GM13977 (cell line): ENCODE measurements at places on chromosomes 6 and 20.

GRCh38 chr6:111737065-111737521 lies 131.4 kb upstream of the TRAF3IP2 start:
- no peak for DNase-seq

GRCh38 chr20:35232575-35232974 lies 6.1 kb downstream of the MMP24 start:
- no peak for DNase-seq

GRCh38 chr20:32201977-32202363 lies 5.6 kb downstream of the PLAGL2 start:
- DNase-seq: no peak

DNA sequence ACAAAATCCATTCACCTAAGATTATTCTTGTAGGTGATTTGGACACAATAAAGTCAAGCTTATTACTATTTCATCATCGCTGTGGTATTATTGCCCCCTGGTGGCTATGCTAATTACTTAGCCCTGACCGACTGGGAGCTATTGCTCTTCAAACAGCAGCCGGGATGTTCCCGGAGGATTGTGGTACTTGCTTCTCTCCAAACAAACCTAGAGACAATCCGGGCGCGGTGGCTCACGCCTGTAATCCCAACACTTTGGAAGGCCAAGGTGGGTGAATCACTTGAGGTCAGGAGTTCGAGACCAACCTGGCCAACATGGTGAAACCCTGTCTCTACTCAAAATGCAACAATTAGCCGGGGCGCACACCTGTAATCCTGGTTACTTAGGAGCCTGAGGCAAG lies 15.4 kb upstream of the STMND1 start:
- DNase-seq: peak; percentile 34

GRCh38 chr6:153131037-153131981 lies at the start of gene RGS17:
Gene RGS17, minus strand, starts transcription at chr6:153131282. Its CDS starts 87,264 bp downstream, at chr6:153044018.
- peak; percentile 88 for DNase-seq

- no peak for DNase-seq
These were observed 26.5 kb upstream of the SMOC2 start for GRCh38 chr6:168414336-168415097.

GRCh38 chr6:48817333-48818051 lies 645.6 kb downstream of the MMUT start:
- DNase-seq: no peak

DNA sequence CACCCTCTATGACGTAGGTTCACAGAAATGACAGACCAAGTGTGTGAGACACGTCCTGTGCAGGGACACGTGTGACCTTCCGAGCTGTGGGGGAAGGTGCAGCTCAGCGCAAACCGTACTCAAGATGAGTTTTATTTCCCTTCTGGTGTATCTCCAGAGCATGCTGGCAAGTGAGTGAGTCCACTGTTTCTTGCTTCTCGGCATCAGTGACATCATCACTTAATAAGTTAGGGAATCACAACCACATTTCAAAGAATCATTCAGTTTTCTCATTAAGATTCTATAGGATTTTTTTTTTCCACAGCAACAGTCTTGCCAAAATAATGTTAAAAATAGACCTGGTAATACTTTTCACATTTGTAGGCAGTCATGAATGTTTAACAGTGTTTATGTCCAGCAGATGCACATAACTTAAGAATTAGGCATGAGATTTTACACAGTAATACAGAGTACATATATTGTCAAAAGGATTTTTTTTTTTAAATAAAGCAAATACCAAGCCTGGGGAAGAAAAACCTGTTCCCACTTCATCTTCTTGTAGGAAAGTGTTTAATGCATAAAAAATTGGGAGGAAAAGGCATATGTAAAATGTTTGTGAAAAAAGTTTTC lies 417.8 kb downstream of the CDC5L start:
- no peak for DNase-seq

- no peak for DNase-seq
These were observed 201.9 kb upstream of the CST7 start for GRCh38 chr20:24747010-24747712.

- no peak for DNase-seq
These were observed 769 bp upstream of the PDYN start for GRCh38 chr20:1994627-1995026.

GRCh38 chr6:89679215-89680120 lies 40.9 kb upstream of the LYRM2 start:
- DNase-seq: no peak

DNA sequence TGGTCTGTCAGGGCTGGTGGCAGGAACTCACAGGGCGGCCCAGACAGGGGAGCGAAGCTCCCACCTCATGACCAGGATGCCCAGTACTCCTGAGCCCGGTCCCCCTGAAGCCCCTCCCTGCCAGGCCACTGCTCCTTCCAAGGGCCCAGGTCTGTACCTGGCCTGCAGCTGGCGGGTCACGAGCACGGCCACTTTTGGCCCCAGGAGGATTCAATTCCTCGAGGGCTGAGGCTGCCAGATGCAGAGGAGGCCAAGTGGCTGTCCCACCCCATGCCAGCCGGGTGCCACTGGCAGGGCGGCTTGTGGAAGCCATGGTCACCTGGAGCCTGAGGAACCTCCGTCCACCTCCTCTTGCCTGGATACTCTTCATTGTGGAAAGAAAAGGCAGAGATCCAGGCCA lies 17.4 kb downstream of the PMEPA1 start:
- no peak for DNase-seq

DNA sequence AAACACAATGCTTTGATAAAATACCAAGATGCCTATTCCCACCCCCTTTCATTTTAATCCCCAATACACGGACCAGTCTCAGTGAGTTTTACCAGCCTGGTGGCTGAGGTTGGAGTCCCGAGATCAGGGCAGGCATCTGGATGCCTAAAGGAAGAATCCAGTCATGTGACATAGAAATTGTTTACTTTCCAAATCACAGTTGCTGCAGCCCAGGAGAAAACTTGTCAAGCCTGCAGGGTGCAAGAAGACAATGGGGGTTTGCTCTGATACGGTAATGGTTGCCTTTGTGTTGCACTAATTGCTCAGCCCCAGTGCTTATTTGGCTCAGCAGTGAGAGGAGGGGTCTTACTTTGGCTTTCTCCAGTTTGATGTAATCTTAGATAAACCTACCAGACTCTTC lies 308.5 kb upstream of the POU3F2 start:
- DNase-seq: no peak

- no peak for DNase-seq
These were observed 42.8 kb downstream of the MMS22L start for GRCh38 chr6:97240222-97240621.

DNA sequence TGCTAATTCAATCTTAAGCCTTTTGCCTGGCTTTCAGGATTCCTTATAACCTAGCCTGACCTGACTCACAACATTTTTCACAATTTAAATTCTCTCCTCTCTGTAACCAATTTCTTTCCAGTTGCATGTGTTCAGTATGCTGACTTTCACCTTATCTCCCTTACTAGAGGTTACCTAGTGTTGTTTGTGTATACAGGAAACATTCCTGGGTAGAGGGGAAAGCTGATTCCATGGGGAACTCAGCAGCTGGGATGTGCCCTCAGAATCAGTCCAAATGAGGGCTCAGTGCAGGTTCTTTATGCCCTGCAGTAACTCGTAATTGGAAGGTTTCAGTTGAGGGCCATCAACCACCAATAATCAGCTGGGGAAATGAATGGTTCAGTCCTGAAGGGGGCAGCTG lies 18.5 kb downstream of the PKIB start:
- DNase-seq: no peak

GRCh38 chr6:42340511-42340910 lies 111.2 kb downstream of the TRERF1 start:
- no peak for DNase-seq
